Stromal cell of bone marrow (primary cell): ENCODE measurements at places on chromosomes 7 and 10.

- DNase-seq: peak; percentile 57
These were observed 588 bp downstream of the GLI3 start for GRCh38 chr7:42236266-42236975.

DNA sequence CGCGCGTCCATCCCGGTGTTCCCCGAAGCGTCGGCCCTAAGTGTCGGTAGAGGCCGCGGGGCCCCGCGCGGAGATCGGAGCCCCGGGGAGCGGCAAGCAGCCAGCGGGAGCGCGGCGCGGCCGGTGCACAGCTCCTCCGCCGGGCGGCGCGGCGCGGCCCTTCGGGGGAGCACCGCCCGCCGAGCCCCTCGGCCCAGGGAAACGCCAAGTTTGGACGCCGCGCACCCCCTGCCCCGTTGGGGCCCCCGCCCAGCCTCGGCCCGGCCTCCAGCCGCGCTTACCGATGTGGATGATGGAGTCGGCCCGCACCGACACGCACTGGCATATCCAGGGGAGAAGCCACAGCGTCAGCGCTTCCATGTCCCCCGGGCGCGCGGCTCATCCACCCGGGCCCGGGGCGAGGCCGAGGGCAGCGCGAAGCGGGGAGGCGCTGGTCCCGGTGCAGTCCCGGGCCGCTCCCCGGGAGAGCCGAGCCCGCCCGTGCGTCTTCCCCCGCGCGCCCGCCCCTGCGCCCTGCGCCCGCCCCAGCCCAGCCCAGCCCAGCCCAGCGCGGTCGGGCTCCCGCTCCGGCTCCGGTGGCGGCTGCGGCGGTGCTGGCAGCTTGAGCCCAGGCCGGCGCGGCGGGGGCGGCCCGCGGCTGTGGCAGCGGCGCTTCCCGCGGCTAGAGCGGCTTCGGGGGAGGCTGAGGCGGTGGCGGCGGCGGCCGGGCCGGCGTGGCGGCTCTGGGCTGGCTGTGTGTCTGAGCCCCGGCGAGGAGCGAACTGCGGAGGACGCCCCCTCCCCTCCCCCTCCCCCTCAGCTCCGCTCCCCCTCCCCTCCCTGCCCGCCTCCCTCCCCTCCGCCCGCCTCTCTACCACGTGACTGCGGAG lies at the start of gene GRID1:
Gene GRID1 (minus strand): TSS at position 763 of the 869 bp plus-strand sequence.
- DNase-seq: no peak

GRCh38 chr10:77179015-77179695 lies 458.5 kb downstream of the KCNMA1 start:
- DNase-seq: peak; percentile 90

DNA sequence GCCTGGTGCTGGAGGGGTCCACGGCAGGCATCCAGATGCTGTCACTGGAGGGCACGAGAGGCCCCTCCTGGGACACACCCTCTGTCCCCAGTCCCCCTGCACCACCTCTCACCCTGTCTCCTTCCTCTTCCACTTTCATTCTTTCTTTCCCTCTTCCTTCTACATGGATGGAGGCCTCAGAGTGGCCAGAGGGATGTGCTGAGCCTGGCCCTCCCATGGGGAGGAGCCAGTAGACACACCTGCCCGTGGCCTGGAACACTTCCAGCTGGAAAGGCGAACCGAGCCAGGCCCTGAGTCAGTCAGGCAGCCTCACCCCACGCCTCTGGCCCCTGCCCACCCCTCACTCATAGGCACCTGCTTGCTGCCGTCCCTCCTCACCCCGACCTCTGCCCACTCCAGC lies 55.9 kb upstream of the MXI1 start:
- no peak for DNase-seq

DNA sequence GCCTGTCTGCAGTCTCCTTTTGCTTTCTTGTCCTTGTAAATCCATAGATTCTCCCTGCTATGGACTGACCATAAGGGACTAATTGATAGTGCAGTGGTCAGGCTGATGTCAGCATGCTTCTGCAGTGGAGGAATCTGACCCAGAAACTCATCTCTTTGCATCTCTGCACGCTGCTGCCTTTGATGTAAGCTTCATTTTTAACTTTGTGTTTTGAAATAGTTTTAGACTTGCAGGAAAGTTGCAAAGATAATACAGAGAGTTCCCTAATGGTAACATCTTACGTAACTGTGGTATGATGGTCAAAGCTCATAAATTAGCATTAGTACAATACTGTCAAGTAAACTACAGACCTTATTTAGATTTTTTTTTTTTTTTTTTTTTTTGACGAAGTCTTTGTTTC lies 89.6 kb downstream of the GALNT17 start:
- no peak for DNase-seq

- DNase-seq: peak; percentile 93
These were observed 182.8 kb downstream of the ARHGAP12 start for GRCh38 chr10:31745612-31746376.

DNA sequence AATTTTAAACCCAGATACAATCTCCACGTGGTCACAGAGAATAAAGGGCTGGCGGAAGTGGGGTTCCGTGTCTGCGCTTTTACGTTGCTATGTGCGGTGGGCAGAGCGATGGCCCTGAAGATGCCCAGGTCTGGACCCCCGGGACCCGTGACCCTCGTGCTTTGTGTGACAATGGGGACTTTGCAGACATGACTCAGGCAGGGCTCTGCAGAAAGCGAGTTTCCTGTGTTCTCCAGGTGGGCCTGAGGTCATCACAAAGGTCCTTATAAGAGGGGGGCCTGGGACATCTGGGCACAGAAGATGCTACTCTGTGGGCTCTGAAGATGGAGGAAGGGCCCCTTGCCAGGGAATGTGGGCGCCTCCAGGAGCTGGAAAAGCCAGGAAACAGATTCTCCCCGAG lies 95.3 kb downstream of the ELFN1 start:
- DNase-seq: no peak
